ENCODE measurements at places on chromosomes 16 and 17.

- no peak for DNase-seq
These were observed 22.5 kb downstream of the VPS53 start for GRCh38 chr17:692116-692515.

DNA sequence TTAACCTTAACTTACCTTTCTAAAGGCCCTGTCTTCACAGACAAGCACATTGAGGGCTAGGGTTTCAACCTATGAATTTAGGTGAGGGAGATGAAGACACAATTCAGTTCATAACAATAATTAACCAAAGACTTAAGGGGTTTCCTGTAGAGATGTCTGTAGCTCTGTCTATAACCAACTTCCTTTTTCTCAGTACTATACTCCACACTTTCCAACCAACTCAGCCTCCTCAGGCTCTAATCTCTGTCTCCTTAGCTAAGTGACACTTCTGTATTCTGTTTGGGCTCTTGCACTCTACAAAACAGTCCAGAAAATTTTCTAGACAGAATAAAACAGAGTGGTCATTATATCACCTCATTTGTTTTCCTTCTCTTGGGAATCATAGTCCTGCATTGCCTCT is 25.8 kb downstream of the CAPNS2 start:
- DNase-seq, result no peak

- no peak for DNase-seq
These were observed 27.5 kb downstream of the GSE1 start for GRCh38 chr16:85640585-85640984.

GRCh38 chr17:10621397-10621796 is 35.7 kb downstream of the MYH3 start:
- no peak for DNase-seq

- no peak for DNase-seq
These were observed 14.4 kb downstream of the GJD3 start for GRCh38 chr17:40349895-40350688.

Data from stimulated activated CD4-positive, alpha-beta T cell treated with anti-CD3 and anti-CD28 coated beads, TNF-alpha, amount 100 ng/mL, for 1 hour (primary cell).